ENCODE measurements at places on chromosomes 11 and 22.

DNA sequence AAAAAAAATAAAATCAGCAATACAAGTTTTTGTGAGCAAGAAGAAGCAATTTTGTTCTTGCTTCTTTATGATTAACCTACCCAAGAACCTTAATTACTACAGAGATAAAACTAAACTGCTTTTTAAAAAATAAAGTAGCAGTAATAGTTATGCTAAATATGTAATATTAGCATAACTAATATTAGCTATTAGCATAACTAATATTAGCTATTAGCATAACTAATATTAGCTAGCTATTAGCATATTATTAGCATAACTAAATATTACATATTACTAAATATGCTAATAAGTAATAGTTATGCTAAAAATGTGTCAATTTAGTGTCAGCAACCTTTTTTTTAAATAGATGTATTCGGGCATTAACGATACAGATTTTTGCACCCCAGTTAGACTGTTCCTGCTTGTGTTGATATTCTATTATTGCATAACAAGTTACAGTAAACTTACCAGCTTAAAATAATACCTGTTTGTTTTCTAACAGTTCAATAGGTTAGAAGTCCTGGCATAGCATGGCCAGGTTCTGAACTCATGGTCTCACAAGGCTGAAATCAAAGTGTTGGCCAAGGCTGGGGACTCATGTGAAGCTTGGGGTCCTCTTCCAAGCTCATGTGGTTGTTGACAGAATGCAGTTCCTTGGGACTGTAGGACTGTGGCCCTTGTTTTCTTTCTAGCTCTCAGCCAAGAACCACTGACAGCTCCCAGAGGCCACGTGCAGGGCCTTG lies 48.4 kb downstream of the PDHX start:
- DNase-seq: no peak

GRCh38 chr11:70105755-70106571 lies 27.8 kb downstream of the ANO1 start:
- DNase-seq: no peak

GRCh38 chr22:31094021-31094551 lies 13.0 kb downstream of the SMTN start:
- no peak for DNase-seq

- no peak for DNase-seq
These were observed 27.7 kb downstream of the DNAJC24 start for GRCh38 chr11:31397239-31397834.

DNA sequence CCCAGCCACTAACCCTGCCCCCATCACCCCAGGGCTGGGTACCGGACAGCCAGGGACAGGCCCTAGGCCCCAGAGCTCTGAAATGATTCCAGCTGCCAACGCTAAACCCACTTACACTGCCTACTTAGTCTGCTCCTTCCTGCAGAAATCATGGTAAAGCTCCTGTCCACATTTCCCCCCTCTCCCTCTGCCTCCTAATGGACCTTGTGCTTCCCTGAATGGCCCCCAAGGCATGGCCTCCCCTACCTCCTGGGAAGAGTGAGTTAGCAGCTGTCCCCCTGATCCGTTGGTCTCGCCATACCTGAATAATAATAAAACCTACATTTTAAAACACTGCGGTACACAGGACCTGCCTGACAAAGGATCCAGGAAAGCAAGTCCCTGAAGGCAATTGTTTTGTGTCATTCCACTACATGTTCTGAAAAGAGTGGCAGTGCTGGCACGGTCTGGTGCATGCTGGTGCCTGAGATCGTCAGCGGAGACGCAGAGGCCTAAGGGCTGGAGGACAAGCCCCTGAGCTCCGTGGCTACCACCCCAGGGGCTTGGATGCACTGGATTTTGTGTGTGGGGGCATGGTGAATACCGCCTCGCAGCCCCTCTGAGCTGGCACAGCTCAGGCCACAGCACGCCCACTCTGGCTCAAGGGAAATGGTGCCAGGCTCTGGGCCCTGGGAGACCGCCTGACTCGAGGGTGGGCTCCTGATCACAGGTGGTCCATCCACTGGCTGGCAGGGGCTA lies 186.3 kb downstream of the CTTN start:
- DNase-seq: no peak

GRCh38 chr11:66259956-66260355 lies 8.5 kb upstream of the RAB1B start:
- no peak for DNase-seq

DNA sequence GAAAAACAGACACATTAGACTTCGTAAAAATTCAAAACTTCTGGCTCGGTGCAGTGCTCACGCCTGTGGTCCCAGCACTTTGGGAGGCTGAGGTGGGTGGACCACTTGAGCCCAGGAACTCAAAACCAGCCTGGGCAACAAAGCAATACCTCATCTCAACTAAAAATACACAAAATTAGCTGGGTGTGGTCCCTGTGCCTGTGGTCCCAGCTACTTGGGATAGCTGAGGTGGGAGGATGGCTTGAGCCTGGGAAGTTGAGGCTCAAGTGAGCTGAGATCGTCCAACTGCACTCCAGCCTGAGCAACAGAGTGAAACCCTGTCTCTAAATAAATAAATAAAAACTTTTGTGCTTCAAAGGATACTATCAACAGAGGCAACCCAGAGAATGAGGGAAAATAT lies 23.7 kb downstream of the YPEL1 start:
- no peak for DNase-seq

DNA sequence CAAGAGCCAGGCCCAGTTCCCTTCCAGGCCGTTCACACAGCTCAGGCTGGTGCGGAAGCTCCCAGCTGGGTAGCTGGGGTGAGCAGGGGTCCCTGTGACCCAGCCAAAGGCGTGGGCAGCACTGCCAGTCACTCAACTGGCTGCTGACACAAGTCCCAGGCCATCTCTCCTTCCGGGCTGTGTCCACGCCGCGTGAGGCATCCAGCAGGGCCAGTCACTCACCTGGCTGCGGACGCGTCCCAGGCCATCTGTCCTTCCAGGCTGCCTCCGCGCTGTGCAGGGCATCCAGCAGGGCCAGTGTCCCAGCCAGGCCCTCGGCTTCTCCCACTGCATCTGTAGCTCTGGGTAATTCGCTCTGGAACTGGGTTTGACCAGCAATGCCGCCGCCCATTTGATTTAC lies 184.2 kb downstream of the BRD1 start:
- DNase-seq: no peak

DNA sequence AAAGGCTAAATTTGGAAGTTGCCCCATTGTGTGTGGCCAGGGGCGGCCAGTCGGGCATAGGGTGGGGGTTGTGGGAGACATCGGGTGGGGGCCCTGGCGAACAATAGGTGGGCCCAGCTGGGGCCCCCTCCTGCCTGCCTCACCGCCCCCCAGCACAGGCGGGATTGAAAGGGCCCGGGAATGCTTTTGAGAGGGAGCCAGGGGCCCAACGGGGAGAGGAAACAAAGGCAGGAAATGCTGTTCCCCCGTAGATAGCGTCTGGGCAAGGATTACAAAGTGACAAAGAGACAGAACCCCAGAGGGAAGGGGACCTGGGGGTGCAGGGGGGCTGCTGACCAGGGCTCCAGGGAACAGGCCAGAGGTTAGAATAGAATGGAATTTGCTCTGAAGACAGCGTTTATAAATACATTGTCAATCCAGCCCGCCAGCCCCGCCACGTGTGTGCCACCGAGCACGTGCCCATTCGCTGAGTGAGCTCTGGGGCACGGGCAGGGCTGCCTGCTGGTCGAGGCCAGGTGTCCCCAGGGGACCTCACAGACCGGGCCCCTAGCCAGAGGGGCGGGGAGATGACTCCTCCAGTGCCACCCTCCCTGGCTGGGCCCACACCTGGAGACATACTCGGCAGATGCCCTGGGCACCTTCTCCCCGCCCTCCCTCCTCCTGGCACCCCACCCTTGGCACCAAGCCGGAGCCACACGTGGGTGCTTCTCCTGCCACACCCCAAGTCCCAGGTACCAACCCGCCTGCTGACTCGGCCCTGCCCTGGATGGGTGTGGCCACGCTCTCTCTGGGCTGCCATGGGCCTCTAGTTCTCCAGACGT lies 9.7 kb downstream of the PDGFB start:
- no peak for DNase-seq

DNA sequence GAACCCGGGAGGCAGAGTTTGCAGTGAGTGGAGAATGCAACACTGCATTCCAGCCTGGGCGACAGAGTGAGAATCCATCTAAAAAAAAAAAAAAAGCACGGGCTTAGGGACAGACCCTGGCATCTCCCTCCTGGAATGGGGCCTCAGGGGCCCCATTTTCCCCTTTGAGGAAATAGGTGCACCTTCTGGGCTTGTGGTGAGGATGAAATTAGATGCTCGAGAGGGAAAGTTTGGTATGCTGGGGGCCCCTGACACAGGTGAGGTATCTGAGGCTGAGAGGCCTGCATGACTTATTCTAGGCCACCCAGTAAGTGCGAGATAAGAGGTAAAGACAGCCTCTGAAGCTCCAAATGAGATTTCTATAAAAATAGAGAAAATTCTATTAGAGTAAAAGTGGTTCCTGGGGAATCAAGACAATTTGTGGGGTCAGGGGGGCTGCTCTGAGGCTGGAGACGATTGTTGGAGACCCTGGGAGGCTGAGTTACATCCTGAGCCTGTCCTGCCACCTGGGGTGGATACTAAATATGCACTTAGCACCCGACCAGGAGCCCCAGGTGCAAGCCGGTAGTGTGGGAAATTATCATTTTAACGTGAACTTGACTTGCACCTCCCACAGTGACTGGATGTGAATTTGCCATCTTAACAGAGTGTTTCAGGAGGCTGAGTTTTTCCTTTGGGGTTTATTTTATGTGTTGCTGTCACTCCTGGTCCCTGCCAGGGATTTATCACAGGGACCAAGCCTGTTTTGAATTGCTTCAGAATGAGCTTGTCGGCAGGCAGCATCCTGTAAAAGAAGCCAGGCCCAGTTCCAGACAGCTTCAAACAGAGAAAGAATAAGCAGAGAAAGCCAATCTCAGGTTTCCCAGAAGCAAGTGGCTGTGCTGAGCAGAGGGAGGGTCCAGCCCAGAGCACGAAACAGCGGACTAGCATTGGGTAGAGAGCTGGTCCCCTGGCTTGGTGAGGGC lies 48.4 kb upstream of the TSKU start:
- no peak for DNase-seq

GRCh38 chr11:19513253-19513652 lies 199.4 kb upstream of the NAV2 start:
- DNase-seq: no peak

DNA sequence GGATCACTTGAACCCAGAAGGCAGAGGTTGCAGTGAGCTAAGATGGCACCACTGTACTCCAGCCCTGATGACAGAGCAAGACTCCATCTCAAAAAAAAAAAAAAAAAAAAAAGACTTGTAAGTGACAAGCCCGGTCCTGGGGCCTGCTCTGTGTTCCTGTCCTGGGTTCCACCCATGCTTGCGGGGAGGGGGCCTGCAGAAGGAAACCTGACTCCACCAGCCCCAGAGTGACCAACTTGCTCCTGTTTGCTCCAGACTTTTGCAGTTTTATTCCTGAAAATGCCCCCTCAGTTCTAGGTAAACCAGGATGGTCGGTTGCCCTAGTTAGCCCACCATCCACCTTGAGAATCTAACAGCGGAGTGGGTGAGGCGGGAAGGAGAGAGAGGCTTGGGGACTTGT lies 10.1 kb upstream of the LRP5 start:
- DNase-seq: no peak

DNA sequence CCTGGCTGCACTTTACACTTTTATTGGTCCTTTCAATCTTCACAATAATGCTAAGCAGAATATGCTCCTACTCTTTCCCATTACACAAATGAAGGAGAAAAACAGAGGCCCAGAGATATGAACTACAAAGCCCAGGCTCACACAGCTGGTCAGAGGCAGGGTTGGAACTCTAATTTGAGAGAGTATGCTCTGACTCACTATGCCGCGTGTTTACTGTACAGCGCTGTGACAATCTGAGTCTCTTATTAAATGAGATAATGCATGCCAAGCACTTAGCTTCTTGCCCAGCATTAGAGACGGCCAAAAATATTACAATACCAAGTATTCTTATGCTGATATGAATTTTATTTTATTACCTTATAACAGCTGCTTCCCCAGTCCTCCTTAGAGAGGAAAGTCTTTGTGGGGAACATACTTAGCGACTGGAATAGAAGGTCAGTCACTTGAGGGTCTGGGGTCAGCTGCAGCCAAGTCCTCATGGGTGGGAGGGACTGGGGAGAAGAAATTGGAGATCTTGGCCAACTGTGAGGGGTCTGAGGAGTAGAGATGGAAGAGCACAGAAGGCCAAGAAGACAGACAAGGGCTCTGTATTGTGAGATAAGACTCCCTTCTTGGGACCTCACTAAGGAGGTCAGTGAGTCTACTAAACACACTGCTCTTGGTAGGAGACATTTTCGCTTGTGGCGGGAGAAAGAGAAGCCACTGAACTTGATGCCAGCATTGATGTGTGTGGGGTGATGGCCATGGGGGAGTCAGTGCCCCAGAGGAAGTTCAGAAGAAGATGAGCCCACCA lies 150.8 kb upstream of the TIMP3 start:
- no peak for DNase-seq

- DNase-seq: no peak
These were observed 2.0 kb downstream of the IFT27 start for GRCh38 chr22:36773935-36774334.

- peak; percentile 23 for DNase-seq
These were observed 63.9 kb downstream of the MYO7A start for GRCh38 chr11:77191823-77192495.

DNA sequence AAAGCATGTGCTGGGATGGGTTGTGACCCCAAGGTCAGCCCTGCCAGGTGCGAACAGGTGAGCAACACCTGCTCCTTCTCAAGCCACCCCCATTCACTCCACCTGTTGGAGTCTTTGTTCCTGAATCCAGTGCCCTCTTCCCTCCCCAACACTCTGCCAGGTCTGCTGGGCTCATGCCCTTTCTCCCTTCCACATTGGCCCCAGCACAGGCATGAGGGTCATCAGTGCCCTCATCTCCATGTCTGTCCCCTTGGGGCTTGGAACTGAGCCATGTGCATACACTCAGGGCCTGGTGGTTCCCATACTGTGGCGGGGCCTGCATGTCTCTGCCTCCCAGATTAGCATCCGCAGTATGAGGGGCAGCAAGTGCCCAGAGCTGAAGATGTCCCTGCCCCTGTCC lies 19.1 kb downstream of the RFPL2 start:
- no peak for DNase-seq

DNA sequence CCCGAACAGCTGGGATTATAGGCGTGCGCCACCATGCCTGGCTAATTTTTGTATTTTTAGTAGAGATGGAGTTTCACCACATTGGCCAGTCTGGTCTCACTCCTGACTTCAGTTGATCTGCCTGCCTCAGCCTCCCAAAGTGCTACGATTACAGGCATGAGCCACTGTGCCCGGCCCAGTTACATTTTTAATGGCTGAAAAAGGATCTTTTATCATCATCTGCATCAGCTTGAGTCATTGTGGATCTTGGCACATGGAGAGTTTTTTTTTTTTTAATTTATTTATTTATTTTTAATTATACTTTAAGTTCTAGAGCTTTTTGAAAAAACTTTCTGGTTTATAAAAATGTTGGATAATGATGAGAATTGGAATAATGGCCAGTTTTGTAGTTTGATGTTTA lies 8.6 kb downstream of the IGHMBP2 start:
- DNase-seq: no peak

- no peak for DNase-seq
These were observed 7.9 kb downstream of the NCAM1 start for GRCh38 chr11:112968941-112969713.

GRCh38 chr11:62546929-62547625 lies 471 bp upstream of the AHNAK start:
- DNase-seq: no peak

GRCh38 chr11:116730601-116731000 lies 42.2 kb downstream of the BUD13 start:
- DNase-seq: no peak

Data from activated T-cell treated with anti-CD3 and anti-CD28 coated beads for 1 hour (primary cell).